ENCODE measurements at places on chromosomes 3 and 15. TPM values are rescaled to one million over a fixed set of nuclear protein-coding genes. Genes with fewer than 3 reads are reported as not detected.
A peak's percentile ranks its signal among the peaks of the same experiment; 100 is the strongest.

The DAPK2 gene
- 10.9 TPM for total RNA-seq

The SYNPR gene
- total RNA-seq = not detected

The OR5K3 gene
- not detected for total RNA-seq

The LRRC34 gene
- 0.34 TPM for total RNA-seq

The ATP2B2 gene
- total RNA-seq = 0.12 TPM

The HRG gene
- not detected for total RNA-seq

The PRR20G gene
- not detected for total RNA-seq

The GOLGA6L2 gene
- total RNA-seq = not detected

The RBP2 gene
- not detected for total RNA-seq

The LRRC2 gene
- total RNA-seq = 1.0 TPM

DNA sequence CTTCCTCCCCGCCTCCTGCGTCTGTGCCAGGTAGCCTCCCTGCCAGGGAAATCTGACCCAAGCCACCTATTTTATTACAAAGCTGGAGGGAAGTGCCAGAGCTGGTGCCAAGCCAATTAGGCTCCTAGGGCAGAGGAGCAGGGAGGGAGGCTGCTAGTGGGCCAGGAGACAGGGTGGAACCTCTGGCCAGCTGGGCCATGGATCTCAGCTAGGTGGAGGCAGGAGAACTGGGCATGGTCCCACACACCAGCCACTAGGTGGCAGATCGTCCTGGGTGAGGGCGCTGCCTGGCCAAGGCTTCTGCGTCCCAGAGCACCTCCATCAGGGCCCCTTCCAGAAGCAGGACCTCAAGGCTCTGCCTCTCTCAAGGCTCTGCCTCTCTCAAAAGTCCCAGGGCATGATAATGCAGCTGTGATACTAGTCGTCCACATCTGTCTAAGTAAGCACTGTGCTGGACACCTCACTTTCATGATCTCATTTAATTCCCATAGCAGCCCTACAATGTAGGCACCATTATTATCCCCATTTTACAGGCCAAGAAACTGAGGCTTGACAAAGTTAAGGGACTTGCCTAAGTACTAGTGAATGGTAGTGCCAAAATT lies 4.5 kb upstream of the RFT1 start:
- DNase-seq = peak; percentile 34

GRCh38 chr3:55094676-55095075 lies 166.8 kb upstream of the LRTM1 start:
- DNase-seq = no peak

DNA sequence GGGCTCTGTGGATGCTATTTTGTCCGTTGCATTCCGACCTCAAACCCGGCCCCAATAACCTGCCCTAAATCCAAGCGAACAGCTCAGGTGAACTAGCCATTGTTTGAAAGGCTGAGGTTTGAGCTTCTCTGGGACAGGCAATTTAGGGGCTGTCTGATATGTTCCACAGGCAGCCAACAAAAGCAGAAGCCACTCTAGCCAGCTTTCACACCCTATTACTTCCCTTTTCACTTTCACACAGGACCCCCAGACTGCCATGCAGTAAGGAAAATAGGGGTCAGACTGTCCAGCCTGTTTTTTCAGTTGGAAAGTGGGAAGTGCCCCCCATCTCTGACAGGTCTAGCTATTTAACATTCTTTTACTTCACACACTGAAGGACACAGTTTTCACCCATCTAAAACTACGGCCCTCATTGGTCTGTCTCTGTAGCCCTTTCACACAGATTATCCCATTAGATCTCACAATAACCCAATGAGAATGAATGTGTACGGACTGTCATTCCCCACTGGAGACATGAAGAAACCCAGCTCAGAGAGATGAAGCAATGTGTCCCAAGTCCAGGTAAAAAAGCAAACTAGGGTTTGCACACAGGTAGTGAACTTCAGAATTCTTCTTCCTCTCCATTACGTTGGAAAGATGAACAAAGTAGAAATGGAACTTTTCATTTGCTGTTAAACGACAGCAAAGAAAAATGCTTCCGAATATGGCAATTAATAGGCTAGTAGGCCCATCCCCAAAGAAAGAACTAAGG lies 1.9 kb downstream of the CCDC12 start:
- no peak for DNase-seq

DNA sequence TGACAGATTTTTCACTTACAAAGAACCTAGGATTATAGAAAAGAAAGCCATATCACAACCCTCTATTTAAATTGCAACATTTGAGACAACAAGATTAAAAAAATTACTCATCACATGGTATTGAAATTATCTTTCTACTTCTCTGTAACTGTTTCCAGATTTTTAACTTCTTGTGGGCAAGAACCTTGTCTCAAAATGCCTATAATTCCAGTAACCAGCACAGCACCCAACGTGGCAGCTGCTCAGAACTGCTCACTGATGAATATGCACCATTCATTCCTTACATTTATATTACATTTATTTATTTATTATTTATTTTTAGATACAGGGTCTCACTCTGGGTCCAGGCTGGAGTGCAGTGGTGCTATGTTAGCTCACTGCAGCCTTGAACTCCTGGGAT lies 216.1 kb downstream of the THRB start:
- DNase-seq = no peak

DNA sequence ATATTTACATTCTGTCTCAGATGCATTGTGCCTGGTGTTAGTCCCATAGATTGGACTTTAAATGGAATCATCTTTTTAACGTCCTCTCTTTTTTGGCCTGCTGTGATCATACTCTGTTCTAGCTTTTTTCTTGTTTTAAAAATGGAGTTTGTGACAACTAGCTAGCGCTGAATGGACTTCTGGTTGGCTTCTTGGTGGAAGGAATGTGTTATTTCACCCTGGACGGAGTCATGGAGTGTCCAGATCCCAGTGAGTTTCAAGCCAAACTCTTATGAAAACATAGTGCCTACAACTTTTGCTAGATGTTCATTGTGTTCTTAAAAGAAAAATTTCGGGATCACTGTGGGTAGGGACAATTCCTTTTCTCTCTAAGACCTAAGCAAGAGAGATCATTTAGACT lies 192.6 kb downstream of the TCF12 start:
- no peak for DNase-seq

DNA sequence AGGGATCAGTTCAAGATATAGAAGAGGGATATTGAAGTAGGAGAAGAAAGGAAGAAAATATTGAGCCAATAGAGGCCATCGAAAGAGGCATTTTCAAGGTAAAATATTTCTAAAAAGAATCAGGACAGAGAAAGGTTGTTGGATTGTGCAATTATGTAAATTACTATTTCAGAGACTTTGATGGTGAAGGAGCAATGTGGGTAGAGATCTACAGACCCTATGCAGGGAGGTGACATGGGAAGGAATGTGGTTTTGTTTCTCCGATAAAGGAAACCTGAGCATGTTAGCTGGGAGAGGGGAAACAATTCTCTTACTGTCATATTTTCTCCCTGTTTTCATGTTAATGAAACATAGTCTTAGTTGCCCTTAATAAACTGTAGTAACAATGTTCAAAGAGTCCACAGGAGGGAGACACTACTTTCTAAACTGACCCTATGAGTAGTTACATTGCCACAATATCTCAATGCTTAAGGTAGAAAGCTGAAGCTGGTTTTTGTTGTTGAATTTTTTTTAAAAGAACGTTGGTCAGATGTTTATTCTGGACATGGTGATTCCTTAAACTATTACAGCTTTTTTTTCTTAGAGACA lies 133.3 kb downstream of the GRM7 start:
- DNase-seq = no peak

DNA sequence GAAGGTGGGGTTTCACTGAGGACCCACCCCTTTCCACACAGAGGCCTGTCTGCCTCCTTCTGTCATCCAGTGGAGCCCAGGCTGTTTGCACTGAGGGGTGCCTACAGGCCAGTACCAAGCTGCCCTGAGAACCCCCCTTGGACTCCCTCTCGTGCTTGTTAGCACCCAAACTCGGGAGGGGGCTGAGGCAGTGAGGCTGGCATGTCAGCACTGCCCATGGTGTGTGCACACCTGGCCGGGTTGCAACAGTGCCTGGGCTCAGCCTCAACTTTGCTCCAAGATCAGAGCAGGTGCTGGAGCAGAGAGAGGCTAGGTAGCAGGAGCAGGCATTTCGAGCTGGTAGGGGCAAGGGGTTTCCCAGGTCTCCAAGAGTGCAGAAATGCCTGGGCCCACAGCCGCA lies 90.0 kb downstream of the PIK3R4 start:
- DNase-seq = no peak

GRCh38 chr3:70889162-70890019 lies 577.0 kb upstream of the MDFIC2 start:
- no peak for DNase-seq

DNA sequence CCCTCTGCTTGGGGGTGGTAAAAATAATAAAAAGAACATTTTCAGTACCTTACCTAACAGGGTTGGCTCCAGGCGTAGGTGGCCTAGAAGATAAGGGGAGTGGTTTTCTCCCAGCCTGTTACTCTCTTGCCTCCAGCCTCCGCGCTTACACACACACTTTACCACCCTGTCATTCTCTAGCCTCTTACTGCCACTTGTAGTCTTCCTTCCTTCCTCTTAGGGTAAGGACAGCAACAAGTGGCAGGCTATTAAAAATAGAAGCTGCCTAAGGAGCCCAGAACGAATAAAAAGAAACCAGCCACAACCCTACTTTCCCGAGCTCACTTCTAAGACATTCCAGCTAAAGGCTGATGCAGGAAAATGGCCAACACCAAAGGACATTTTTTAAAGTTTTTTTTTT lies 9.6 kb upstream of the LIPH start:
- no peak for DNase-seq

- peak; percentile 89 for DNase-seq
Observed at GRCh38 chr3:44235604-44236484, 5.8 kb upstream of the TOPAZ1 start.

DNA sequence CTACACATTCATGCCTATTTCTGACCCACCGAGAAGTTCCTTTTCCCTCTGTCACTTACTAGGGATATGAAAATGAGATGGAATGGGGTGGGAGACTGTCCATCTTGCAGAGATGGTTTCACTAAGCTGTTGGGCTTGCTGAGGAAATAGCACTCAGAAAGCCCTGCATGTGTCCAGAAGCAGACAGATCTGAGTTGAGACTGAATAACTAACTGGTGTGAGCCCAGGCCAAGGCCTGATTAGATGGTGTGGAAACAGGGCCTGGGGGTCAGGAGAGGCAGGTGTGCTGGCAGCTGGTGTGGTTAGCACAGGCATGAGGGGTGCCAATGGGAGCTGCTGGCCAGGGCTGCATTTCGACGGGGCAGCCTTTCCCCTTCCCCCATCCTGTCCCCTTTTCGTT lies 72.1 kb downstream of the CLSTN2 start:
- DNase-seq = no peak

DNA sequence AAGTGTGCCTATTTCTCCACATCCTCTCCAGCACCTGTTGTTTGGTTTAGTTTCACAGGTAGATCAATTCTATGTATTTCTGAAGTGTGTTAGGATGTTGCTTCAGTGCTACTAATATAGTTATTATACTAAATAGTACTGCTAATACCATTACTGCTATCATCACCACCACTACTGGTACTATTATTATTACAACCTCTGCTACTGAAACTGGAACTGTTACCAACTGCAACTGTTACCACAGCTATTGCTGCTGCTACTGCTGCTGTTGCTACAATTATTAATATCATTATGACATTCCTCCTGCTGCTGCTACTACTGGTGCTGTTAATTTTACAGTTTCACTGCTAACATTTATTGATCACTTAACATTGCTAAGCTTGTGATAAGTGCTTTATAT lies 8.3 kb upstream of the LMOD3 start:
- no peak for DNase-seq

- no peak for DNase-seq
Observed at GRCh38 chr15:47516972-47517371, 200.3 kb upstream of the SEMA6D start.

DNA sequence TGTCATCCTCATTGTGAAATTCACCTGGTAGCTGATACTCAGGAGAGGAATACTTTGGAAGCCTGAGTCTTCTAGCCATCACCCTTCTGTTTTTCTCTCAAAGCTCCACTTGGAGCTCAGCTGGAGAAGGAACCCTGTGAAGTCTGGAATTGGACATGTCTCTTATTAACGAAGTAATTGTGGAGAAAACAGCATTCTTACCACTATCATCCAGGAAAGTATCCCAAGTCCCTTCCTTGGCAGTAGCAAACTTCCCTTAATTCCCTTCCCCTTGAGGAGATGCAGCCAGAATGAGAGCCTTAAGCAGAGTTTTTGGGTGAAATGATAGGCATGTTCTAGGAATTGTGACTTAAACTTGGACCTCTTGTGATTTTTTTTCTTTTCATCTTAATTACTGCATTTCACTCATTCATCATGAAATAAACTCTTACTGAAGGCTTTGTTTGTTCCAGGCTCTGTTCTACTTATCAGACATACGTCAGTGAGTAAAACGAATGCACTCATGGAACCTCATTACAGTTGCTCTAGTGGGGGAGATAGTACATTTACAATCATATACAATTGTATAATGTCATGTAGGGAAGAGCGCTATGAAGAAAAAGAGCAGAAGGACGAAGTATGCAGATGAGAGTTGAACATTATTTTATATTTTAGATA lies 30.5 kb upstream of the TCF12 start:
- DNase-seq = no peak

DNA sequence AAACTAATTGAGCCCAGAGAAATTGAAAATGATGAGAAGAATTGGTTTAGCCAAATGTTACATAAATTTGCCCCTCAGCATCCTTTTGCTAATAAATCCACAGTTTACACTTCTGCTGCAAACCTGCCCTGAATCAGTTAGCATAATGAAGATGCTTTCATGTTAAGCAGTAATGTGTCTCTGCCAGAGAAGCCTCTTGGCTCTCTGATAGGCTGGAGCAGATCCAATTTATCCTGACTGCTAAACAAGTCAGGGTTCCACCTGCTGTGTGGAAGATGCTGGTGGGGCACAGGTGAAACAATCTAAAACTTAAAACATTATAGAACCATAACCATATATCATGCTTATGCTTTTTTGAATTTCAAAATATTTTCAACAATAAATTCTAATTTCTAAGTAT lies 946.8 kb downstream of the OTOL1 start:
- no peak for DNase-seq

GRCh38 chr3:158012901-158013300 lies 93.3 kb downstream of the SHOX2 start:
- no peak for DNase-seq

DNA sequence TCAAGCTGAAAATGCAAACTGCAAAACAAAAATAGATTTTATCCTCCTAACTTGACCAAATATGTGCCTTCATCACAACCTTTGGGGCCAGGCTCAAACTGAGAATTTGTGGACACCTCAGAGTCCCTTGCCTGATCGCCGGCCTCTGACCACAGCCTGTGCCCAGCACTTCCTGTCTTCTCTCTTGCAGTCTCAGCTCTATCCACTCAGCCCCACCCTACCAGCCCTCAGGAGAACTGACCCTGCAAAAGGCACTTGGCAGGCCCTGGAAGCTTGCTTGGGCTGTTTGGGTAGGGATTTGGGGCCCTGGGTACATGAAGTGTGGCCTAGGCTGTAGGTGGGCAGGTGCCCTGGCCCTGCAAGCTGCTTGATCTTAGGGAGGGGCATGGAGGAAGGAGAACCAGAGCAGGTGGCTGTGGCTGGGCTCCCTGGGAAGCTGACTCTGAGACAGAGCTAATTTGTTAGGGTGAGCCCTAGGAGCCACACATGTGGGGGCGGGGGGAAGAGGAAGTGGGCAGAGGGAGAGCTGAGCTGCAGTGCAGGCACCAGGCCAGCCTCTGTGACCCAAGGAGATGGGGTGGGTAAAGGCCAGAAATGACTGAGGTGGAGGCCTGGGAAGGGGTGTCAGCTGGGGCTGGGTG lies 8.6 kb downstream of the CLEC3B start:
- DNase-seq = peak; percentile 93

GRCh38 chr15:61025781-61026180 lies 203.3 kb downstream of the RORA start:
- DNase-seq = no peak

GRCh38 chr3:36652104-36652503 lies 112.2 kb downstream of the DCLK3 start:
- DNase-seq = no peak
